ENCODE measurements at places on chromosomes 12 and 14. TPM values are rescaled to one million over a fixed set of nuclear protein-coding genes. Genes with fewer than 3 reads are reported as not detected.

GRCh38 chr14:36113341-36113740 is 63.2 kb downstream of the PTCSC3 start:
- H3K4me3 ChIP-seq, result no peak overlapping the region
- no peak overlapping the region for H3K27ac ChIP-seq
- no peaks in the 10 kb centered on the region for H3K36me3 ChIP-seq
- no peak for DNase-seq

DNA sequence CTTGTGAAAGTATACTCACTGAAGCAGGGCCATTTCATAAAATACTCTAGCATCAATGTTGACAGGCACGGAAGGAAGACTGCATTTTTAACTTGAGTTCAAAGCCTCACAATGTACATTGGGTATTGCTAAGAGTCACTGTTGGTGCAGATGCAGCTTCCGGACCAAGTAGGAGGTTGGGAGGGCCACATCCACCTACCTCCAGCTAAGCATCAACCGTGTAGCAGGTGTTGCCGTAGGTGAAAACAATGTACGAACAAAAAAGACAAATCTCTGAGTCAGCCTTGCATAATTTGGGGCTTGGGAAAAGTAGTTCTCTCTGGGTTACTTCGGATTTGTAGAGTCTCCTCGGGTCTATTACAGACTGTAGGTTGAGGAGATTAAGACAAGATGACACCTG is 48.1 kb downstream of the TMTC1 start:
- no peak overlapping the region for H3K4me3 ChIP-seq
- H3K27me3 ChIP-seq, result no peaks in the 10 kb centered on the region
- H3K36me3 ChIP-seq, result no peaks in the 10 kb centered on the region
- no peak for DNase-seq
- H3K27ac ChIP-seq, result no peak overlapping the region

CD163L1 gene
- 7.0 TPM for total RNA-seq

- H3K4me1 ChIP-seq, result no peaks in the 10 kb centered on the region
- no peak overlapping the region for H3K4me3 ChIP-seq
- DNase-seq, result no peak
- no peaks in the 10 kb centered on the region for H3K27me3 ChIP-seq
These were observed 162.1 kb downstream of the C12orf42 start for GRCh38 chr12:103333676-103334075.

DNA sequence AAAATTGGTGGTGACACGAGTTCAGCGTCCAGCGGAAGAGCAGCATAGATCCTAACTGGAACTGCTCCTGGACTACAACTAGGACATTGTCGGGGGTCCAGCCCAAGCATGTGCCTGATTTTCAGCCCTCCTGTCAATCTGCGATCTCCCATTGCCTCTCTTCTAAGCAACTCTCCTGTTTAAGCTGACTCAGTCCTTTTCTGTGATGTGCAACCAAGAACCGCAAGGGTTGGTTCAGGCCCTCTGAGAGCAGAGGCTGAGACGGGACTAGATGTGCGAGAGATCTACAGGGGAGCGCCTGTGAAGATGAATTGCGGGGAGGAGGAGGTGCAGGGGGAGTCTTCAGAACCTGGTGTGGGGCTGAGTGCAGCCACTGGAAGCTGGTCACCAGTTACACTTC is 3.7 kb upstream of the PAPLN start:
- no peak for DNase-seq
- peaks cover 1% of the 10 kb centered on the region for H3K27me3 ChIP-seq
- H3K4me1 ChIP-seq, result peaks cover 18% of the 10 kb centered on the region
- no peak overlapping the region for H3K27ac ChIP-seq
- H3K36me3 ChIP-seq, result no peaks in the 10 kb centered on the region

- no peak for DNase-seq
- H3K4me1 ChIP-seq, result no peaks in the 10 kb centered on the region
- no peak overlapping the region for H3K4me3 ChIP-seq
- no peaks in the 10 kb centered on the region for H3K36me3 ChIP-seq
These were observed 366.5 kb upstream of the OR4E1 start for GRCh38 chr14:22039938-22040780.

DNA sequence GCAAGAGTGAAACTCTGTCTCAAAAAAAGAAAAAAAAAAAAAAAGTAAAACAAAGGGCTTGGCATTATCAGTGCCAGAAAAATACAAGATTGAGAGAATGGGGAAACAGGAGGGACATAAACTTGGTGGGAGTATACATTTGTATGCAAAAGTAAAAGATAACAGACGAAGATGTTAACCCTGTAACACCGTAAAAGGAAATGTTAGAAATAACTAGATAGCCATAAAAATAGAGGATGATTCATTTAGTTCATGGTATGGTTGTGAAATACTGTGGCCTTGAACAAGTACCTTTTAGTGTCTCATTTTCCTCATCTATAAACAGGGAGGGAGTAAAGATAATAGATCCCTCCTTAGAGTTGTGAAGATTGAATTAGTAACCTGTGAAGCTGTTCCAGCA is 33.3 kb downstream of the ATP2A2 start:
- H3K4me1 ChIP-seq, result no peaks in the 10 kb centered on the region
- no peak overlapping the region for H3K4me3 ChIP-seq
- peaks cover 2% of the 10 kb centered on the region for H3K36me3 ChIP-seq
- DNase-seq, result no peak
- H3K27ac ChIP-seq, result no peak overlapping the region

- H3K36me3 ChIP-seq, result no peaks in the 10 kb centered on the region
- H3K27ac ChIP-seq, result no peak overlapping the region
- no peaks in the 10 kb centered on the region for H3K27me3 ChIP-seq
- no peak for DNase-seq
- H3K4me3 ChIP-seq, result no peak overlapping the region
- H3K4me1 ChIP-seq, result no peaks in the 10 kb centered on the region
These were observed 115.4 kb downstream of the SINHCAF start for GRCh38 chr12:31210541-31210940.

DNA sequence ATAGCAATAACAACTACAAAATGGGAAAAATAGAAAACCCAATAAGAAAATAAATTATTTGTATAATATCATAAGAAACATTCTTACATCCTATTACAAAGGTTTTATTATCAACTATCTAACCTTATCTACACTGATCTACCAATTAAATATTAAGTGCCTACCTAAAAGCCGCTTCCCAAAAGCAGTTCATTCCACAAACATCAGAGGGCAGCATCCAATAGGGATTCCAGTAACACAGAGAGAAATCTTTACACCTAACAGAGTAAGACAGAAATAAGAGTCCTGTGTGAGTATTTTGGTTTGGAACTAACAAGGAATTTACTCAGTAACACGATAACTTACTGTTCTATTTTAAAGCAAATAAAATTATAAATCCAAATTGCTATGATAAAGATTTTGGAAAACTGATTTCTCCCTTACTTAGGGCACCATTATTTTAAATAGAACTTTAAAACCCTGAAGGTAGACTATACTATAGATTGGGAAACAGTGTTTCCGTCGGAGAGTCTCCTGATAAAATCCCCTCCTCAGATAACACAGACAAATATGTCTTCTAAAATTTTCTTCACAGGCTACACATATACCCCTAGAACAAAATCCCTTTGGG is 15.0 kb downstream of the GXYLT1 start:
- H3K27ac ChIP-seq, result no peak overlapping the region
- H3K36me3 ChIP-seq, result no peaks in the 10 kb centered on the region
- H3K4me1 ChIP-seq, result peaks cover 13% of the 10 kb centered on the region
- no peak overlapping the region for H3K4me3 ChIP-seq
- H3K27me3 ChIP-seq, result no peaks in the 10 kb centered on the region
- no peak for DNase-seq

- H3K4me3 ChIP-seq, result no peak overlapping the region
- no peaks in the 10 kb centered on the region for H3K36me3 ChIP-seq
- H3K4me1 ChIP-seq, result no peaks in the 10 kb centered on the region
- no peaks in the 10 kb centered on the region for H3K27me3 ChIP-seq
These were observed 37.9 kb downstream of the MDM1 start for GRCh38 chr12:68294251-68294650.

DNA sequence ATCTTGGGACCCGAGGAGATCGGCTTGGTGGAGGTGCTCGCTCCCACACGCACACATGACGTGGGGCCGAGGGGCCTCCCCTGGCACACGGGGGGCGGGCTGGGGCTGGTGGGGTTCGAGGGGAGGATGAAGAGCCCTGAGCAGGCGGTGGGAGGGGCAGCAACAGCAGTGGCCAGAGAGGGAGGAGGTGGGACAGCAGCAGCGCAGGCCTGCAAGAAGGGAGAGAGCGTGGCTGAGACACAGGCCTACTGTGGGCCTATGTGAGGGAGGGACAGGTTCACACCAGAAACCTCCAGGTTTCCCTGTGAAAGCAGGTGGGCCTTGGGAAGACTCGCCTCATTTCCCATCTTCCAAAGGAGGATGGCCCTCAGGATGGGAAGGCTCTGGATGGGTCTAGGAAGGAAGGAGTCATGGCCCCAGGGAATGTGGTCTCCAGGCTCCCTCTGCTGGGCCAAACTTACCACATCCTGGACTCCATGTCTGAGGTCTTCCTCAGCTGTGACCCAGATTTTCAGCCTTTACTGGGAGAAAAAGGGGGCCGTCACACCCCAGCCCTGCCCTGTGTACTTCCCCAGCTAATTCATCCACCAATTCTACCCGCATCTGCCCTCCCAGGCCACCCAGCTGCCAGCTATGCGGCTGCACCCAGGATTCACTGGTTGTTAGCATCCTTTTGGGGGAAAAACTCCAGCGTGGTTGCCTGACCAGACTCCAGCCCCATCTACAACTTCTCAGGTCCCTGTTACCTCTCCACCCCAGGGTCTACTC is 2.8 kb downstream of the PIANP start:
- no peak overlapping the region for H3K27ac ChIP-seq
- no peak overlapping the region for H3K4me3 ChIP-seq
- H3K27me3 ChIP-seq, result no peaks in the 10 kb centered on the region
- no peaks in the 10 kb centered on the region for H3K4me1 ChIP-seq

GRCh38 chr14:68552602-68553001 is 240.3 kb downstream of the ZFP36L1 start:
- H3K4me1 ChIP-seq, result peaks cover 19% of the 10 kb centered on the region
- DNase-seq, result peak; percentile 80
- H3K36me3 ChIP-seq, result no peaks in the 10 kb centered on the region
- no peaks in the 10 kb centered on the region for H3K27me3 ChIP-seq
- H3K27ac ChIP-seq, result no peak overlapping the region

DNA sequence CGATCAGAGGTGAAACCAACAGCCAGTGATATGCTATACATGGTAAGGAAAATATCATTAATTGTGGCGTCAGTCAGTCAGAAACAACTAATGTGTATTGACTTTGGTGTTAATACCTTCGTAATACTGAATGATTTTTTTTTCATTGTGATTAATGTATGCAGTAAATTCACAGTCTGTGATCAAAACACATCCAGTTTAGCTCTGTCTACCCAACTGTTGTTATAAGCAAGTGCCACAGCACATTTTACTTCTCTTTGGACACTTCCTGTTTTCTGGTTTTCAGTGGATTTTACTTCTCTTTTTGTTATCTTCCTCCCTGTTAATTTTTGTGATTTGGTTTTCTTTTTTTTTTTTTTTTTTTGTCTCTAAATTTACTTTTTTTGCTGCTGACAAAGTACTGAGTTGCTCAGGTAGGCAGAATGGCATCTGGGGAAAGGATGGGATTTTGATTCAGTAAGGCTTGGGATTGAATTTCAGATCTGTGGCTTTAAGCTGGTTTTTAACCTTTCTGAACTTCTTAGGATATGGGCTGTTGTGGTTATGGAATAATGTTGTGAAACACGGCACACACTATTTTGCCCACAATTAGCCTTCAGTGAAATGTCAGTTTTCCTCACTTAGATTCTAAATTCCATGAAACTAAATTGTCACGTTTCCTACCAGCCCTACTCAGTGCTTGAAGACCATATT is 604 bp downstream of the GLIPR1 start:
- peak overlapping the region; percentile 76 for H3K27ac ChIP-seq
- no peaks in the 10 kb centered on the region for H3K27me3 ChIP-seq
- peak overlapping the region; percentile 53 for H3K4me3 ChIP-seq
- no peak for DNase-seq

KRT76 gene
- total RNA-seq, result not detected

DNA sequence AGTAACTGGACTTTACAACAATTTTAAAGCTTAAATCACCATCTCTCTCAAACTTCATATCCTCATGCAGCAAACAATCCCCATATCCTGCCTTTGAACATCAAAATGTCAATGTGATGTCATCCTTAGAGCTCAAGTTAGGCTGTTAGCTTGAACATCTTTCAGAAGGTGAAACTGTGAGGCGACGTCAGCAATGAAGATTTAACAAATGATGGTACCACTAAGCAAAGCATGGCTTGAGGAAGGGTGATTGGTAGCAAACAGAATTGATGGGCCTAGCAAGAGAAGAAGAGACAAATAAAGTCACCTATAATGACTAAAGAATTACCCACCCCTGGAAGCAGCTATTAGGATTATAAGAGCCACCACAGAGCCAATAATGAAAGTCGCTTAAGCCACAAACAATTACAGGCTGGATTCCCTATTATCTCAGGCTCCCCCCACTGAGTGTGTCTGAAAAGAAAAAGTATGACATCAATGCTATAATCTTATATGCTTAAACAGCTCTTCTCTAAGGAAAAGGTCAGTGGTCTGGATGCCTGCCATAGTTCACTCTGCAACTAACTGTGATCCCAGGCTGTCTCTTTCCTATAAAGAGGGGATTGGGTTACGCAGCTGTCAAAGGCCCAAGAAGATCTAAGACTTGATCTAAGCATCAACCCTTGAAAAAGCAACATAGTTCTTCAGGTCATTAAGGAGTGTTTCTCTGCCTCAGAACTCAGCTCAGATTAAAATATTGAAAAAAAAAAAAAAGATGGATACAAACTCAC is 18.1 kb downstream of the EGLN3 start:
- no peak overlapping the region for H3K4me3 ChIP-seq
- no peaks in the 10 kb centered on the region for H3K36me3 ChIP-seq
- H3K4me1 ChIP-seq, result peaks cover 4% of the 10 kb centered on the region
- H3K27me3 ChIP-seq, result no peaks in the 10 kb centered on the region
- no peak for DNase-seq

GRCh38 chr14:97266653-97267052 is 469.5 kb downstream of the VRK1 start:
- H3K4me3 ChIP-seq, result no peak overlapping the region
- H3K27ac ChIP-seq, result no peak overlapping the region
- DNase-seq, result no peak
- no peaks in the 10 kb centered on the region for H3K27me3 ChIP-seq
- H3K4me1 ChIP-seq, result no peaks in the 10 kb centered on the region
- no peaks in the 10 kb centered on the region for H3K36me3 ChIP-seq
